Stimulated activated CD4-positive, alpha-beta T cell treated with anti-CD3 and anti-CD28 coated beads, Interleukin-15, amount 100 ng/mL, for 1 hour (primary cell): ENCODE measurements at places on chromosomes 12 and 14.

GRCh38 chr14:102608064-102608446 is 15.6 kb downstream of the RCOR1 start:
- DNase-seq: no peak

DNA sequence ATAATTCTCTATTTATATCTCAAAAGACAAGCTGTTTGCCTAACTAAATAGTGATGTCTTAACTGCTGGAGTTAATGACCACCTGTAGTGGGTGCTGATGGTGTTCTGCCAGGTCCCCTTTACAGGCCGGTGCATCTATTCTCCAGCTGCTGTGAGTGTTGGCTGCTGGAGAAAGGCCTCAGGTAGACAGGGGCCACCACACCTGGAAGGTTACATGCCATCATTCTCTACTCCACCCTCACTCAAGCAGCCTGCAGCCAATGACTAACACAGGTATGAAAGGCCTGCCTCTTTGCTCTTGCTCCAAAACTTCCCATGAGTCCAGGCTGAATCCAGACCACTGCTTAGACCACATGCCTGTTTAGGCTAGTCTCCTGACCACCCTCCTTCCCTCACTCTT is 73.9 kb downstream of the RPS6KA5 start:
- DNase-seq: no peak

- peak; percentile 64 for DNase-seq
These were observed 46.3 kb upstream of the FBXO21 start for GRCh38 chr12:117236456-117237001.

- DNase-seq: no peak
These were observed 58.7 kb upstream of the REP15 start for GRCh38 chr12:27637524-27637923.

DNA sequence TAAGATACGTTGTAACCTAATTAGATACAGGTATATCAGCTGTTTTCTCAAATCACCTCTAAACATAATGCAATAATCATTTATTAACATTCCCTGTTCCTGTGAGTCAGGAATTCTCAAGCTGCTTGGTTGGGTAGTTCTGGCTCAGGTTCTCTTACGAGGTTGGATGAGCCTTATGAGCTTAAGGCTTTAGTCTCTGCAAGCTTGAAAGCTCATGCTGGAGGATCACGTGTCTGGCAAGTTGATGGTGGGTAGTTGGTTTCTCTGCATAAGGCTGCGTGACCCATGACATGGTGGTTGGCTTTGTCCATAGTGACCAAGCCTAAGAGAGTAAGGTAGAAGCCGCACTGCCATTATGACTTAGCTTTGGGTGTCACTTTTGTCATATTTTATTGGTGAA is 62.0 kb downstream of the PLEKHA5 start:
- no peak for DNase-seq

- no peak for DNase-seq
These were observed 24.2 kb downstream of the PARPBP start for GRCh38 chr12:102144221-102144620.

- no peak for DNase-seq
These were observed 10.1 kb downstream of the FOXN3 start for GRCh38 chr14:89406941-89407340.

- no peak for DNase-seq
These were observed 10.7 kb downstream of the DYRK2 start for GRCh38 chr12:67659292-67659691.

- no peak for DNase-seq
These were observed 108.5 kb downstream of the DUSP6 start for GRCh38 chr12:89243771-89244170.

DNA sequence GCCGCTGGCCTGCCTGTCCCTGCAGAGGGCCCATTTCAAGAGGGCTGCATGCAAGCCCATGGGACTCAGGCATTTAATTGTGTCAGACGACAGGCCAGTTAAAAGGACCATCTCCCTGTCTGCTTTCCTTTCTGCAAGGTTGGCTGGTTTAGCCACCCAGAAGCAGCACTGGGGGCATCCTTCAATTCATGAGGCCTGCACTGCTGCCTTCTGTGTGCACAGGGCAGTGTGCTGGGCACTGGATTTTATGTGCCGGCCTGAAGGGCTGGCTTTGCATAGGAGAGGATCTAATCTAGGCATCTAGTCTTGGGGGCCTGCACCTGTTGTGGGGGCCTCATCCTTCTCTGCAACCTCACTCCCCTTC is 114.1 kb upstream of the FKBP4 start:
- no peak for DNase-seq

GRCh38 chr14:24298892-24299254 is 707 bp downstream of the DHRS1 start:
- no peak for DNase-seq

GRCh38 chr12:122023339-122024131 is 1.9 kb downstream of the BCL7A start:
- no peak for DNase-seq

- DNase-seq: no peak
These were observed 323.3 kb upstream of the TMEM132C start for GRCh38 chr12:127943481-127944210.

DNA sequence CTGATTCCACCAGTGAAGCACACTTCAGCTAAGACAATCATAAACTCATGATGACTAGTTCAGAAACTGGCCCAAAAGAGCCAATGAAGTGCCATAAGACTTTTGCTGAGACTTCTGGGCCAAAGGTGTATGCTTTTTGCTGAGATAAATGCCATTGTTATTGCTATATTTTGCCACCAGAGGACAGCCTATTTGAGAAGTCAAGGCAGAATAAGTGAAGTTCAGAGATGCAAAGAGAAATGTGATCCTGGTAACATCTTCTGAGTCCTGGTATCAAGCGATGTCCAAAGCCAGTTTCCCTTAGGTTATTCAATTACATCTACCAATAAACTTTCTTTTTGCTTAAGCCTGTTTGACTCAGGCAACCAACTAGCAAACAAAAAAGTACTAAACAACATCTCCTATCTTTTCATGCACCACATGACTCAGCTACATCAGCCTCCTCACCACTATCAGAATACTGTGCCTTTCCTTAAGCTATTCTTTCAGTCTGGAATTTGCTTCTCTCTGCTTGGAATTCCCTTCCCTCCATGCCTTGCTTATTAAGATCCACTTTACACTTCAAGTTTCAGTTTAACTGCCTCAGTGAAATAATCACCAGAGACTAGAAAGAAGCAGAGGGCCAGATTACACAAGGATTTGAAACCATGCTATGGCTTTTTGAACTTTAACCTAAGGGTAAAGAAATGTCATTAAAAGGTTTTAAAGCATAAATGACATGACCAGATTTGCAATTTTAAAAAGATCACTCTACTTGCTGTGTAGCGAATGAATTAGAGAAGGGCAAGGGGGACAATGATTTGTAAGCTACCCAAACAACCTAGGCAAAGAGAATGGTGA is 14.0 kb downstream of the CRY1 start:
- no peak for DNase-seq

- DNase-seq: no peak
These were observed 237.2 kb upstream of the SRRM4 start for GRCh38 chr12:118743896-118744700.

- DNase-seq: peak; percentile 7
These were observed 397.4 kb upstream of the OR4E1 start for GRCh38 chr14:22071006-22071405.

DNA sequence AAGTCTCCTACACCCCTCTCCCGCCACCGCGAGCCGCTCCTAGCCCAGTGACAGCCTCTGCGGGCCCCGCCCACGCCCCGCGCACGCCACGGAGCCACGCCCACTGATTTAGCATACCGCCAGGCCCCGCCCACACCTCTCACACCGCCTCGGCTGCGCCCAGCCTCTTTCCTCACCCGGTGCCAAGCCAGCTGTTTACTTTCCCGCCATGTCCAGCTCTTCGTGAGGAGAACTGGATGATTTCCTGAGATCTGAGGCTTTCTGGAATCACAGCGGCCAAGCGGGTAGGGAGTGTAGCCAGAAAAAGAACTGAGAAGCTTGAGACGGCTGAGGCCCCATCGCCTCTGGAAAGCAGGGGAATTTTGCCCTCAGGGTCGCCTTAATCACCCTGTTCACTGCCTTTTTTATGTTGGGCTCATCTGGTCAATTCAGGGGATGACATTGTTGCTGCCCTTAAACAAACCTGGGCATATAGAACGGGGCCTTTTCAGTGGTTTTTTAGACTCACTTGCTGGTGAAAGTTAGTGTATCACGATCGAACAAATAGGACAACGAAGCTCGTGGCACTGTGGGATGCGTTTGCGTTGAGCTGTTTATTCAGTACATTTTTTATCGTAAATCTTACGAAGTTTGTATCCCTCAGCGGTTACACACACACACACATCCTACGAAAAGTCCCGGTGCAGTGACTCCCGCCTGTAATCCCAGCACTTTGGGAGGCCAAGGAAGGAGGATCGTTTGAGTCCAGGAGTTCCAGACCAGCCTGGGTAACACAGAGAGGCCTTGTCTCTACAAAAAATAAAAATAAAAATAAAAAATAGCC is at the start of gene RNF212B:
TSS of gene RNF212B (plus strand) at position 165 of the 823 bp plus-strand sequence. CDS start 2,410 bp downstream, outside the sequence.
- peak; percentile 53 for DNase-seq

- no peak for DNase-seq
These were observed 8.0 kb upstream of the PGAM5 start for GRCh38 chr12:132702640-132703039.

DNA sequence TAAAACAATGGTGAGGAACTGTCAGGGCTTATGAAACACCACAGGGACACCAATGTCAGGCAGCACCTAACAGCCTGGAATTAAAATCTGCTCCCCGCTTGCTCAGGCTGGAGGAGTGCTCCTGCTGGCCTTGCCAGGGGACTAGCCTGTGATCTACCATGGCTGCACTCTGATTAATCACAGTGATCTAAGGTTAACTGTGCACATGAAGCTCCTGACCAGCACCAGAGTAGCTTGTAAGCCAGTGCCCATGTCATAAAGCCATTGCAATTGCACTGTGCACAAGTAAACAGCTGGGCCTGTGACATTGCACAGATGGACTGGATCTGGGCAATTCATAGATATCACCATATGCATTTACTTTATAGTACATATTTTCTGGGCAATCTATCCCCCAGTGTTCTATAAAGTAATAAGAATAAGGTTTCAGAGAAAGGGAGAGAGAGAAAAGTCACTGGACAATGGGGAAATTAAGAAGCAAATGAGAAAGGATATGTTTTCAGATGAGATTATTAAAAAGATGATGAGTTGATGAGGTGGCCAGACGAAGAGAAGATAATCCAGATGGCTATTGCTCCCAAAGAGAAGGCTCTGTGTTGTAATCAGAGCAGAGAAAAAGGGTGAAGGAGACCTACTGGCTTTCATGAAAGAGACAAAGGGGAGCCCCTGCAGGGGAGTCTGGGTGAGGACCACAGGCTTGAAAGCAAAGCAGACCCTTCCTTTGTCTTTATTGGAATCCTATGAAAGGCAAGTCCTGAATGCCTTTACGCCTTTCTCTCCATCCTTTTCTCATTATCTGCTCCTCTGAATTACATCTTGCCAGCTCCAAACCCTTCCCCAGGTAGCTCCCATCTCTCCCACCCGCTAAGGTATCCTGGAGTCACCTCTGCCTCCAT is 145.8 kb downstream of the SLC38A6 start:
- no peak for DNase-seq

DNA sequence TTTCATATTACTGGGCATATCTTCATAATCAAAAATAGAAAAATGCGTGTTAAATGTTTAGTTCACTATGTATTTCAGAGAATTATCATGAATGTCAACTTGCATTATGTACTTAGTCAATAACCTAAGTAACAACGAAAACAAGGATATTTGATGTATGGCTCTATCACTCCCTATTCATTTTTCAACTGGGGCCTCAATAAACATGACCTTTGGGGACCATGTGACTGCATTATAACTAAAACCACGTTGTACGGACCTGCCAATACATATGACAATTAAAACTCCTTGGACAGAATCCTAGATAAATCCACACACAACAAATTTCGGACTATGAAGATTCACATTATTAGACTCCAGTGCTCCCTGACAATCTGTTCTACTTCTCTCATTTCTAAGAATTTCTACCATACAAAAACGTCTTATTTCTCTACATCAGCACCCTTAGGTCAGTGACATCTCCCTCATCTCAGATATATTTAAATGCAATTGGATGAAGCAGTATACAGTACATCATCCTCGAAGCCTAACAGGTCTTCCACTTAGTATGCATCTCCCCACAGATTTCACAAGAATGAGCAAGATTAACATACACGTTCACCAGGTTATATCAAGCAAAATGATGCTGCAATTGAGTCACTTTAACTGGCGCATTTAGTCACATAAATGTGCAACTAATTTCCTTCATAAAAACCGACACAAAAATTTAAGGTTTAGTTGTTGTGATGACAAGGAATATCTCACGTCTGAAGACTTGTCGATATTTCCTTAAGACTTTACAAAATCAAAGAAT is 1.5 kb downstream of the UBE2N start:
- DNase-seq: no peak

- no peak for DNase-seq
These were observed 9.7 kb downstream of the TMEM121 start for GRCh38 chr14:105536051-105536450.

- DNase-seq: no peak
These were observed 583.5 kb upstream of the NOVA1 start for GRCh38 chr14:27181333-27181732.

DNA sequence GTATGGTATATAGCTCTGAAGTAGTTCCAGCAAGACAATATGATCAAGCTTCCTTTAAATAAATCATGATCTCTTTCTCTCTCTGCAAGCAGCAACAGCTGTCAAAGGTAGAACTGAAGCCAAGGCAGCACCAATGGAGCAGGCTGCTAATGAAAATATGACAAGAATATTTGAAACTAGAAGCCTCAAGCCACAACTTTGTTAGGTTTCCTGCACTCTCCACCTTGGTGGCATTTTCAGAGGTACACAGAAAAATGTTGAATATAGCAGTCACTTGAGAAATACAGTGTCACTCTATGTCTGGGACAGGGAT is 43.8 kb upstream of the PSMA6 start:
- DNase-seq: no peak

GRCh38 chr12:59191372-59191771 is 271.1 kb upstream of the LRIG3 start:
- no peak for DNase-seq

GRCh38 chr14:20415782-20416206 is 2.5 kb upstream of the TEP1 start:
- DNase-seq: no peak

GRCh38 chr12:1530592-1531152 is 63.7 kb downstream of the FBXL14 start:
- DNase-seq: no peak

DNA sequence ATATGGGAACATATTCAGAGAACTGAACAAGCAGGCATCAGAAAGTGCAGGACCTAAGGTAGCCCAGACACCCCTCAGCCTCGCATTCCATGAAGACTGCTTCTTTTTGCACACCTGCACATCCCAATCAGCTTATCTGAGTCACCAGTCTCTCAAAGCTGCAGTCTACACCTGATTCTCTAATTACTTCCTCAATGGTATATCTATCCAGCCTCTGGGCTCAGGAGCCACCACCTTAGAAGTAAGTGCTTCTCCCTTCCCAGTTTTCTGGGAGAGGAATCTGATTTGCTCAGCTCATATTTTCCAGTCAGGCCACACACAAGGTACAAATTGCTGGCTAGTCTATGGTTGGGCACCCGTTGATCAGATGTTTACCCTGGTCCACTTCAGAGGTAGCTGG is 21.7 kb downstream of the TC2N start:
- no peak for DNase-seq

GRCh38 chr12:5348491-5348890 is 83.4 kb upstream of the NTF3 start:
- DNase-seq: no peak

GRCh38 chr12:79344855-79345847 is 345.6 kb downstream of the PAWR start:
- DNase-seq: no peak
